Germinal center (tissue), 1 donor: ENCODE measurements at places on chromosomes 6 and 20.

DNA sequence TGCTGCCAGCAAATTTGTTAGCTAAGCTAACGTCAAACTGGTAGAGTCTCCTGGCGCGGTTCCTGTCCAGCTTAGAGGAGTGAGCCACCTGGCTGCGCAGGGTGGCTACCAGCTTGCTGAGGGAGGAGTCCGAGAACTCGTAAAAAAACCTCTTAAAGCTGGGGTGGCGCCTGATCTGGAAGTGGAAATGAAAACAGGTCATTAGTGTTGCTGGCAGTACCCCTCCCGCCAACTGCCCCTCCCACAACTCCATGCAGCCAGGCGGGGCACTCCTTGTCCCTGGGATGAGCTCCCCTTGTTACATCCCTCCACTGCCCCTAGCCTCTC lies 17.3 kb downstream of the BNIP5 start:
- no peak for DNase-seq

GRCh38 chr6:112839525-112839961 lies 492.4 kb downstream of the RFPL4B start:
- no peak for DNase-seq

DNA sequence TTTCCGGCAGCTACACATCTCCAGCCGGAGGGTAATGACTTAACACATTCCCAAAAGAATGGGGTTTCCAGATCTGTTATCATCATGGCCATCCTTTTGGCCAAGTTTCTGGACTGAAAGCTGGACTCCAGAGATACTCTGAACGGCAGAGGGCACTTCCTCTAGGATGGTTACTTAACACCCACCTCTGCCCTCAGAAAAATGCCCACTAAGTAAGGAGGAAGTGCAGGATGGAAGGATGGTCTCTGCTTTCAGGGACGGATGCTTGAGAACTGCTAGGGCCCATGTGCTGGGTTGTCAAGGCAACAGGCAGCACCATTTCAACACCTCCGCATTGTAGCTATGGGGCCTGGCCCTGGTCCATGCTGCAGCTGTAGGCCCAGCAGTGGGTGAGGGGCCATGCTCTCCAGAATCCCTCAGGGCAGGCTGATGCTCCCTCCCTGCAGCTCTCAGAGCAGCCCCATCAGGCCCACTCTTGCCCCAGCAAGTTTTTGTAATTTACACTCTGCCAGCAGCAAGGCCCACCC lies 16.5 kb upstream of the TGM3 start:
- DNase-seq, result no peak

- DNase-seq, result no peak
These were observed 19.7 kb downstream of the ETV7 start for GRCh38 chr6:36367743-36368142.

GRCh38 chr6:22102671-22103070 lies 194.2 kb downstream of the PRL start:
- DNase-seq, result no peak

DNA sequence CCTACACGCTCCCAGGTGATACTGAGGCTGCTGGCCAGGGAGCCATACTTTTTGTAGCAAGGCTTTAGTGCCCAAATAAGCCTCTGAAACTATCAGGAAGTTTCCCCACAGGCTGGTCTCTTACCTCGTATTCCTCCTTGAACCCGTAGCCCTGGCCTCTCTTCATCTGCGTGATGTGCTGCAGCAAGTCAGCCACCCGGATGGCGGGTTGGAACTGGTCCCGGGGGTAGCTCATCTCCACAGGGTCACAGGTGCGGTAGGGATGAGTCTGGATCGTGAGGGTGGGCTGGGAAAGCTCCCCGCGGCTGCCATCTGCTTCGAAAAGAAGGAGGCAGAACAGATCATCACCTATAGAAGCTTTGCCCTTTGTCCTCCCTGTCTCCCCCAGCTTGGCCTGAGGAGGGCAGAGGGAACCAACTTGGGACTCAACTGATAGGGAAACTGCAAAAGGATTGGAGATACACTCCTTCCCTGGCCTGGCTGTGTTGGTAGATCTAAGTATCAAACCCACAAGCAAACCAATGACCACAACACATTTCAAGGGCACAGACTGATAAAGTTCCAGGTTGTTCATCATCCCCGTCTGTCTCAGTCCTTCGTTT lies 543.2 kb upstream of the CHD6 start:
- DNase-seq, result no peak

DNA sequence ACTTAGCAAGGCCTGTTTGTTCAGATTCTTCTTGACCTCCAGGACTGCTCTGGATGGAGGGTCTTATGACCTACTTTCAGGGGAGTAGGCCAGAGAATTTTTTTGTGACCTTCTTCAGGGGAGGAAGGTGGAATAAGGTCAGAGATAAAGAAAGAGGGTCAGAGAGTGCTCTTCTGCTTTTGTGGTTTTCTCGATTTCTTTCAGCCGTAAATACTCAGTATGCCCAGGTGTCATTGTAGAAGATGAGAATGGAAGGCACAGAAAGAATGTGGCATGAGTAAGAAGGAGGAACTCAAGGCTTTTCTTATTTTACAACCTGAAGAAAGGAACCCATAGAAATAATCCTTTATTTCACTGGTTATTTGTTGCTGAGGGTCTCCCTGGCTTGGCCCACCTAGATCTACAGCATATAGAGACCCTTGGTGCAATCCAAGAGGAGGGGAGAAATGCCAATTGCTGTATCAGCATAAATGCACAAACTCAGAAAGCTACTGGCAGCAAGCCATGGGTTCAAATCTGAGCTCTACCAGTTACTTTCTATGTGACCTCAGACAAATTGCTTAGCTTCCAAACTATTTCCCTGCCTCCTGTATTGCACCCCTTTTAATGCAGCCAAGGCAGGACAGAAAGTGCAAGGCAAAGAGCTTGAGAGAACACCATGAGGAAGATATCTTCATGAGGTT lies 68.0 kb downstream of the OLIG3 start:
- peak; percentile 18 for DNase-seq

DNA sequence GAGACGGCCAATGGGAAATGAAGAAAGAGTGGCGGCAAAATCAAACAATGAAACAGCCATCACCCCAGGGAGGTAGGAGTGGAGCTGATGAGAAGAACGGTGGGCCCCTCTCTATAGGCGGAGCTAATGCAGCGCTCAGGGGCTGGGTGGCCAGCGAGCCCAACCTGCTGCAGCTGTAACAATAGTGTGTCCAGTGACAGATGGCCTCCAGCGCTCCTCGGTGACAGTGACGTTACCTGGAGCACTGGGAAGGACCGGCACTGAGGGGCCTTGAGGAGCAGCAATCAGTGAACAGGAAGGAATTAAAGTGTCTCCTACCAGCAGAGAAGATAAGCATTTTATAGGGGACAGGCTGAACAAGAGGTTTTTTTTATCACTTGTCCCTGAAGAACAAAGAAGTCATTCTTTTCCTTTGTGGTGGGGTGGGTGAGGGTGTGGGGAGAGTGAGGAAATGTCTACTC lies 81.6 kb downstream of the FOXA2 start:
- no peak for DNase-seq

GRCh38 chr6:217048-217659 lies 75.1 kb upstream of the DUSP22 start:
- peak; percentile 69 for DNase-seq

- DNase-seq, result peak; percentile 48
These were observed 45.2 kb downstream of the BACH2 start for GRCh38 chr6:90251295-90251992.

DNA sequence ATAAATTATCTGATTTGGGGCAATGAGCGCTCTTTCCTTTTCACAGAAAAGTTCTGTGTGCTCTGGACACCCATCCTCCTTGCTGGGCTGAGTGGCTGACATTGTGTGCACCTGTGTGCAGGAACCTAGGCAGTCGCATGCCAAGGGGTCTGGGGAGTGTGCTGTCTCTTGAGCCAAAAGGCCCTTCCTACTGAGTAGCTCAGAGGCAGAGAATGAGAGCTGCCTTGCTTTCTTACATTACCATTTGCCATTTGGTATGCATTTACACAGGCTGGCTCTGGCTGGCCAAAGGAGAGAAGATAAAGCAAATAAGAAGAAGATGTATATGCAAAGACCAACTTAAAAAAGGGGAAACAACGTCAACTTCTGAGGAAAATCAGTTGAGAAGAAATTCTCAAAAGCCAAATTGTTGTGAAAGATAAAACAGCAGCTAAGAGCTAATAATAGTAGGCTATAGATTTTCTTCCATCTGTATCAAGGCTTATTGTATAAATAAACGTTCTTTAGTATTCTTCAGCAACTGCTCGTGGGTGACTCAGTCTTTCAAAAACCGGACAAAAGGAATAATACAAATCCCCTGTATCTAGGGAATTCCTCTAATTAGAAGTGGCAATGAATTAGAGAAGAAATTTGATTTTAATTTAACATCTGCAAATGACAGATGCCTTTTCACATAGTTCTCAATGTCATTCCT lies 121.9 kb downstream of the INSM1 start:
- peak; percentile 11 for DNase-seq

GRCh38 chr20:12777016-12777415 lies 231.8 kb upstream of the SPTLC3 start:
- no peak for DNase-seq
